Astrocyte (in vitro differentiated cells and primary cell): ENCODE measurements at places on chromosomes 16 and 17. TPM values are rescaled to one million over a fixed set of nuclear protein-coding genes. Genes with fewer than 3 reads are reported as not detected.

GRCh38 chr17:17082878-17083277 lies 40.6 kb downstream of the MPRIP start:
- H3K36me3 ChIP-seq: peaks cover 31% of the 10 kb centered on the region
- peaks cover 8% of the 10 kb centered on the region for H3K4me1 ChIP-seq
- H3K27me3 ChIP-seq: no peaks in the 10 kb centered on the region
- no peak overlapping the region for H3K27ac ChIP-seq

DNA sequence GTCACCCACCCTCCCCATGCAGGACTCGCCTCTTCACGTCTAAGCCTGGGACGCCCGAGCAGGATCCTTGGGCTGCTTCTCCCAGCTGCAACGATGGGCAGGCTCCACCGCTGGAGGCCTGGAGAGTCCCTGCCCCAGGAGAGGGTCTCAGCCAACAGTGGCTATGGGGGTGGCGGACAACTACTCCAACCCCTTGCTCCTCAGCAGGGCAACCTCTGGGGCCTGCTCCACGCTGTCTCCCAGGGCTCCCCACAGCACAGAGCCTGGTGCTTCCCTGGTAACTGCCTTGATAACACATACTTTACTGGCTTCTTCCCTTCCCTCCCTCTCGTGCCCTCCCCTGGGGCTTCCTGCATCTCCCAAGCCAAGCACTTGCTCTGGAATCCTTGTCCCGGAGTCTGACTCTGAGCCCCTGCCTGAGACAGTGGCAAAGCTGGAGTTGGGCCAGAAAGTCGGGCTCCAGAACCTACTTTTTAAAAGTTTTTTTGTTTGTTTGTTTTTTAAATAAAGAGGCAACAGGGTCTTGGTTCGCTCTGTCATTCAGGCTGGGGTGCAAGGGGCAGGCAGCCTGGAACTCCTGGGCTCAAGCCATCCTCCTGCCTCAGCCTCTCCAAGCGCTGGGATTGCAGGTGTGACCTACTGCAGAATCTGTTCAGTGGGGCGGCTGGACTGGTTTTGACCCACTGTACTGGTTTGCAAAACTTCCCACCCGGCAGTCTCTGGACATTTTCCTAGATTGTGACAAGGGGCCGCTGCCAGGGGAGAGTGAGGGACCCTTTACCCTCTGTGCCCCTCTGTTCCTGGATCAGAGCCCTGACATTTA lies 99.4 kb downstream of the TNFRSF13B start:
- H3K27me3 ChIP-seq: no peaks in the 10 kb centered on the region
- no peak overlapping the region for H3K4me3 ChIP-seq
- DNase-seq: no peak
- H3K36me3 ChIP-seq: no peaks in the 10 kb centered on the region
- H3K27ac ChIP-seq: no peak overlapping the region

DNA sequence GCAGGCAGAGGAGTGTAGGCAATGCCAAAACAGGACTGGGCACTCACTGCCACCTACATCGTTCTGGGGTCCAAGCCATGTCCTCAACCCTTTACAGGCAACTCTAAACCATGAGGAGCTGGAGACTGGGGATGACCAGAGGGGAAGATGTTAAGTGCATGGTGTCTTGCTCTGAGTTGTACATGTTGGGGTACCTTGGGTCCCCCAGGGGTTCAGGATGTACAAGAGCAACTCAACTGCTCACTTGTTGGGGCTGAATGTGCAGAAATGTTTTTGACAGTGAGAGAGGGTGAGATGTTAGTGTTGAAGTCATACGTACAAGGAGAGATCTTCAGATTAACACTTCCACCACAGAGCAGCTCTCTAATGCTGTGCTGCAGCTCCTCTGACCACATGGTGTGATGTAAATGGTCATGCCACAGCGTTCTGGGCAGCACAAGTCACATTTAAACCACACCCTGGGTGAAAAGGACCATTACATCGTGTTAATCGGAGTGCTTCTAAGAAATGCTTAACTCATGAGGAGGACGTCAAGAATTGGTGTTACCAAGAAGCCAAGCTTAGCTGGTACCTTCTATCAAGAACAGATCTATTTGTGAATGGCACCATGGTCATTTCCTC lies 2.4 kb downstream of the CCL18 start:
- H3K27me3 ChIP-seq: no peaks in the 10 kb centered on the region
- DNase-seq: no peak
- H3K36me3 ChIP-seq: no peaks in the 10 kb centered on the region
- no peak overlapping the region for H3K4me3 ChIP-seq

The TENT4B gene
- total RNA-seq: 16.1 and 17.0 TPM in 2 replicates

GRCh38 chr16:11359370-11359769 lies 14.1 kb downstream of the RMI2 start:
- DNase-seq: peak; percentile 80
- H3K4me1 ChIP-seq: peaks cover 59% of the 10 kb centered on the region
- H3K27ac ChIP-seq: peak overlapping the region; percentile 11
- H3K27me3 ChIP-seq: no peaks in the 10 kb centered on the region
- no peak overlapping the region for H3K4me3 ChIP-seq

- no peak overlapping the region for H3K4me3 ChIP-seq
- H3K4me1 ChIP-seq: peaks cover 8% of the 10 kb centered on the region
- H3K36me3 ChIP-seq: peaks cover 18% of the 10 kb centered on the region
- H3K27ac ChIP-seq: no peak overlapping the region
Observed at GRCh38 chr17:65051922-65052321, 4.6 kb downstream of the GNA13 start.

DNA sequence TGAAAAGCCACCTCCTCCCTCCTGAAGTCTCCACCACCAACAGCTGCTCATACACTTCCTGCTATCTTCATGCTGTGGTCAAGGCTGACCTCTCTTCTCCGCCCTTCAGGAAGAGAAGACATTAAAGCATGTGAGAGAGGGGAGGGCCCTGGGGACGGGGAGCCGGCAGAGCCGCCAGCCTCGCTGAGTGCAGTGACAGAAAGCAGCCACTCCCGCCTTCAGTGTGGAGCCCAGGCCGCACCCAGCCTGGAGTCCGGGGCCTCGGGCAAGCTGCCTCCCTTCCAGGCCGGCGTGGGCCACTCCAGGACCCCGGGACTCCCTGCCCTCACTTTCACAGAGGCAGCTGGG lies 94.7 kb upstream of the TNRC6C start:
- no peak for DNase-seq
- H3K4me3 ChIP-seq: no peak overlapping the region
- H3K36me3 ChIP-seq: no peaks in the 10 kb centered on the region
- no peak overlapping the region for H3K27ac ChIP-seq

The CSH2 gene
- total RNA-seq: 4.3 and 5.8 TPM in 2 replicates

- H3K36me3 ChIP-seq: no peaks in the 10 kb centered on the region
- DNase-seq: no peak
- H3K27me3 ChIP-seq: no peaks in the 10 kb centered on the region
- H3K4me3 ChIP-seq: no peak overlapping the region
Observed at GRCh38 chr16:54911079-54911478, 19.6 kb upstream of the IRX5 start.

DNA sequence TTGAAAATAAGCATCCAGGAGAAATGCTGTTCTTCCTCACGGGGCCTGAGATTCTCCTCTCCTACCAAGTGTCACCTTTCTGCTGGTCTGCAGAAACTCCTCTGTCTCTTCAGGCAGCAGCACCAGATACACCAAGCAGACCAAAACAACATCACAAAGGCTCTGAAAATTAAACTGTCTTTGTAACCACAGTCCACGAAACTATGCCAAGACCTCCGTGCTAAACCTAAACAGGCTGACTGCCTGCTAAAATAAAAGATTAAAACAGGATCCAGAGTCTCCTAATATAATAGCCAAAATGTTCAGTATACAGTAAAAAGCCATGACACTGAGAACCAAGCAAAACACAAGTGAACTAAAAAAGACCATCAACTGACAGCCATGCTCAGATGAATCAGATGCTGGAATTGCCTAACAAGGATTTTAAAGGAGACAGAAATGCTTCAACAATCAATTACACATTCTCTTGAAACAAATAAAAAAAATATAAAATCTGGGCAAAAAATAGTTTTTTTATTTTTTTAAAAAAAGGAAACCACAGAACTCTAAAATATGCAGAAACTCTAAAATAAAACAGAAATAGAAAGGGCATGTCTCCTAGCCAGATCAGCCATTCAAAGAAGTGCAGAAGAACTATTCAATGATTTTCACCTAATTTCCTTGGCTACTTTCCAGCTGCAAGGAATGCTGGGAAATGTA lies 50.3 kb upstream of the TOX3 start:
- no peaks in the 10 kb centered on the region for H3K4me1 ChIP-seq
- no peak overlapping the region for H3K4me3 ChIP-seq
- H3K36me3 ChIP-seq: no peaks in the 10 kb centered on the region

The BTBD17 gene
- total RNA-seq: not detected in 2 replicates

- DNase-seq: peak; percentile 49
- H3K4me3 ChIP-seq: peak overlapping the region; percentile 37
- H3K27me3 ChIP-seq: peaks cover 22% of the 10 kb centered on the region
- H3K27ac ChIP-seq: no peak overlapping the region
- peaks cover 9% of the 10 kb centered on the region for H3K4me1 ChIP-seq
- no peaks in the 10 kb centered on the region for H3K36me3 ChIP-seq
Observed at GRCh38 chr16:10181196-10182162, 749 bp downstream of the GRIN2A start.

The JPH3 gene
- 8.6 and 9.3 TPM in 2 replicates for total RNA-seq

The SLC12A3 gene
- total RNA-seq: 0.07 and 0.18 TPM in 2 replicates

DNA sequence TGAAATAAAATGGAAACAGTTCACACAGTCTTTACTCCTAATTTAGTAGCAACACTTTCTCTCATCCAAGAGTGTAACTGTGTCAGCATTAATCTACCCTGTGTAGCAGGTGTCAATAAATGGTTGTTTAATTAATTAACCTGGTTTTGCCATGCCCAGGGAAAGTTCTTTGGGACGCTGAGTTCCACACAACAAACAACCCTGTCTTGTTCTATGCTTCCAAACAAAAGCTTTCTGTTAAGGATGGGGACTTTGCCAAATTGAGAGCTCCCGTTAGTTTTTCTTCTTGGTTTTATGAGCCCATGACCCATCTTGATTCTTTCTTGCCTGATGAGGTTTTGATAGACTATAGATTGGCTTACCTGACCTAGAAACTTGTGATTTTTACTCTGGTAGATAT lies 530.1 kb downstream of the KCNJ2 start:
- no peak overlapping the region for H3K27ac ChIP-seq
- no peak overlapping the region for H3K4me3 ChIP-seq
- no peaks in the 10 kb centered on the region for H3K4me1 ChIP-seq
- no peak for DNase-seq
- no peaks in the 10 kb centered on the region for H3K27me3 ChIP-seq

- no peak overlapping the region for H3K27ac ChIP-seq
- no peak for DNase-seq
- H3K27me3 ChIP-seq: peaks cover 9% of the 10 kb centered on the region
- H3K4me3 ChIP-seq: no peak overlapping the region
- H3K36me3 ChIP-seq: no peaks in the 10 kb centered on the region
Observed at GRCh38 chr17:80177986-80178595, 8.3 kb downstream of the CARD14 start.

GRCh38 chr17:82061047-82061925 lies 4.3 kb downstream of the DUS1L start:
- H3K27me3 ChIP-seq: no peaks in the 10 kb centered on the region
- no peak overlapping the region for H3K4me3 ChIP-seq
- no peak overlapping the region for H3K27ac ChIP-seq
- peaks cover 12% of the 10 kb centered on the region for H3K4me1 ChIP-seq
- no peak for DNase-seq

DNA sequence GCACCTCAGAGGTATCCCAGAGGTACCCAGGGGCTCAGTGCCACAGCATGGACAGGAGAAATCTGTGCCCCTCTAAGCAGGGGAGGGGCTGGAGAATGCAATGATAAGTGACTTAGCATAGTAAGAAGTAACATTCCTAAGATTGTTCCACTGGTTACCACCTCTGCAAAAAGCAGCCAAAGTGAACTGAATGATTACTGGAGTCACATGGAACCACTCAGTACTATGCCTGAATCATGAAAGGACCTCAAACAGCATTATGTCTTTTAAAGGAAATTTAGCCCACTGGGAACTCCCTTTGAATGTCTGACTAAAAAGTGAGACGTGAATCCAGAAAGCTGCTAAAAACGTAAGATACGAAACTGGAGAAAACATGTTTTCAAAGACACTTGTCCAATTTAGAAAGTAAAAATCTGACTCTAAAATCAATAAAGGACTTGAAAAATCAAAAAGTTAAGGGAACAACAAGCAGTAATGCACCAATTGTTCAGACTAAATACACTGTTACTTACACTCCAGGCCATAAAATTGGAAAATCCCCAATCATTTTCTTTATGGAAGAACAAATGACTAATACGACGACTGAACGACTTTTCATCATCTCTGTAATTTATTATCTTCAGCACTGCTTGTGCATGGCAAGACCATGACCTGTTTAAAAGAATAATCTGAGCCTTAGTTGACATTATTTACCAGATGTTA lies 38.6 kb downstream of the LITAFD start:
- peak; percentile 67 for DNase-seq
- H3K27ac ChIP-seq: peak overlapping the region; percentile 14
- H3K4me1 ChIP-seq: peaks cover 11% of the 10 kb centered on the region
- no peaks in the 10 kb centered on the region for H3K27me3 ChIP-seq

DNA sequence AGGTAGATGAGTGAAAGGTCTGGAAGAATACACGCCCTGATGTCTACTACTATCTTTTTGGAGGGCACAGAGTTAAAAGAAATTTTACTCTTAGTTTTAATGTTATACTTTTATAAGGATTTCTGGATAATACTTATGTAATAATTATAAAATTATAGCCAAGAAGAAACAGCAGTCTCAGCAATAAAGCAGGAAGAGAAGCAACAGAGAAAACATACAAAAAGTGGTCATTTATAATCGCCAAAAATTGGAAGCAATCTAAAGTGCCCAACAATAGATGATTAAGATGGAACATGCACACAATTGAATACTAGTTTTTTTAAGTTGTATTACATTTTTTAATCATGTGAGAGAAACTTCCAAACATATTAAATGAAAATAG lies 64.4 kb downstream of the SMG6 start:
- H3K36me3 ChIP-seq: no peaks in the 10 kb centered on the region
- peaks cover 50% of the 10 kb centered on the region for H3K4me1 ChIP-seq
- no peak for DNase-seq
- no peaks in the 10 kb centered on the region for H3K27me3 ChIP-seq
- H3K27ac ChIP-seq: peak overlapping the region; percentile 91

DNA sequence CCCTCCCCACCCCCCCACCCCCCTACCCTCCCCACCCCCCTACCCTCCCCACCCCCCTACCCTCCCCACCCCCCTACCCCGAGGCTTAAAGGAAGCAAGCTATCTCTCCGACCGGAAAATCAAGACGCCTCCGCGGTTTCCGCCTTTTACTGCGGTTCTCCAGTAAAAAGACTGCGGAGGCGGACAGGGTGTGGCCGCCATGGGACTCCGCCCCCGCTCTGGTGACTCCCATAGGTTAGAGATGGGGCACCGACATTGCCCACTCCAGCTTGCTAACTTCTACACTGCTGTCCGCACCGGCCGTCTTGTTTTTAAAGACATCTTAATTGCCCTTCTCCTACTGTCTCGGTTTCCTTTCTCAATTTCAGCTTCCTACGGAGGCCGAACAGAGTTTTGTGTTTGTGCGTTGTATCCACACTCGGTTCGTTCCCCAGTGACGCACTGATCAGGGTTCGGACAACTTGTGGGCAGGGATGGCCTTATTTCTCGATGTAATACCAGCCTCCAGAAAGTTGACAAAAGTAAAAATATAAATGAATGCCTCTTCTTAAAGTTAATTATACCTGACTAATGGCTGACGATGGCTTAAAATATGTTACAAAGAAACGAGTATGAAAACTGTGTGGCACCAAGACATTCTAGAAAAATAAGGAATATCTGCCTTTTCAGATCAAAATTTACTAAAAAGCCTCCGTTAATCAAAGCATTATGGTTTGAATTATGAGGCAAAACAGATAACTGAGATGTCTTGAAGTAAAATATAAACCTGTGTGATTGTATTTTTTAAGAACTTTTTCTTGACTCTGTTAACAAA lies 1.1 kb upstream of the ZNF200 start:
- H3K27me3 ChIP-seq: no peaks in the 10 kb centered on the region
- no peak for DNase-seq
- peaks cover 8% of the 10 kb centered on the region for H3K4me1 ChIP-seq
- peaks cover 15% of the 10 kb centered on the region for H3K36me3 ChIP-seq
- H3K4me3 ChIP-seq: no peak overlapping the region
